Common myeloid progenitor, CD34-positive (primary cell): ENCODE measurements at places on chromosomes 1 and 21.
A peak's percentile ranks its signal among the peaks of the same experiment; 100 is the strongest.

- DNase-seq, result peak; percentile 81
These were observed 62.6 kb upstream of the ACOT11 start for GRCh38 chr1:54485416-54485815.

DNA sequence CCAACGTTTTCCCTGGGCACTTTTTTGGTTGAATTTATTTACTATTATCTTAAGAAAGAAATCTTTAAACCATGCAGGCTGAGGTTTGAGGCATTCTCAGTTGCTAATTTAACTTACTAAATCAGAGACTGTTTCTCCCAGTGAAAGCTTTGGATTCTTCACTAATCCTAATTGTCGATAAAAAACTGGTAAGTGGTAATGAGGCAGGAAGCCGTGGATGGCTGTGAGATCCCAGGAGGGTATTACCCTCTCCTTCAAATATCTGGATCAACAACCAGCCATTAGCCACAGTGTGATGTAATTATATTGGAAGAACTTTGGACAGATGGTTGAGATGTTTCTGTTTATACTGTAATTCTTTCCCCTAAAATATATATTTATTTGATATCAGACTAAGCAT is 485.0 kb downstream of the DISC1 start:
- no peak for DNase-seq

GRCh38 chr1:180181048-180181447 is 26.4 kb downstream of the QSOX1 start:
- DNase-seq, result peak; percentile 41

GRCh38 chr1:238186887-238187574 is 296.3 kb upstream of the ZP4 start:
- no peak for DNase-seq

- DNase-seq, result no peak
These were observed 290.4 kb downstream of the OLFM3 start for GRCh38 chr1:101706366-101706765.

DNA sequence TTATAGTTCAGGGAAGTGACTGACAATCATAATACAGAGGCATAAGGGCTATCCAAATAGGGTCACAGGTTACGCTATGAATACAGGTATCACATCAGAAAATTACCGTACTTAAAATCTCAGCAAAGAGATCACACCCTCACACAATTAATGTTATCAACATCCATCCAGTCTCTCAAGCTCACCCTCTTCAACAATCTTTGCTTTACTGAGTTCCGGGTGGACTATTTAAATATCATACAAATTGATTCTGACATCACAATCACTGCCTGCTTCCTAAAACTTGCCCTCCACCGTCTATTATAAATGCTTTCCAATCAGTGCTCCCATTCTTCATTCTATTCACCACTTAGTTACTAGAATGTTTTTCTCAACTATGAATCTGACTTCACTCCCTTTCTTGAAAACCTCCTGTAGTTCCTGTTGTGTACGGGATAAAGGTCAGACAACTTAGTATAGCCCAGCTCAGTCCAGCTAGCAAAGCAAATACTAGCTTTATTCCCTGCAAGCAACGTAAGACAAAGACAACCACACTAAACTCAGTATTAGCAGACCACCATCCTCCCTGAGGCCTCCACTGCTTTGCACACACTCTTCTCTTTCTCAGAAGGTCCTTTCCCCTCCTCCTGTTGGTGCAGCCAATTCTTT is 398.7 kb downstream of the SMYD3 start:
- no peak for DNase-seq

DNA sequence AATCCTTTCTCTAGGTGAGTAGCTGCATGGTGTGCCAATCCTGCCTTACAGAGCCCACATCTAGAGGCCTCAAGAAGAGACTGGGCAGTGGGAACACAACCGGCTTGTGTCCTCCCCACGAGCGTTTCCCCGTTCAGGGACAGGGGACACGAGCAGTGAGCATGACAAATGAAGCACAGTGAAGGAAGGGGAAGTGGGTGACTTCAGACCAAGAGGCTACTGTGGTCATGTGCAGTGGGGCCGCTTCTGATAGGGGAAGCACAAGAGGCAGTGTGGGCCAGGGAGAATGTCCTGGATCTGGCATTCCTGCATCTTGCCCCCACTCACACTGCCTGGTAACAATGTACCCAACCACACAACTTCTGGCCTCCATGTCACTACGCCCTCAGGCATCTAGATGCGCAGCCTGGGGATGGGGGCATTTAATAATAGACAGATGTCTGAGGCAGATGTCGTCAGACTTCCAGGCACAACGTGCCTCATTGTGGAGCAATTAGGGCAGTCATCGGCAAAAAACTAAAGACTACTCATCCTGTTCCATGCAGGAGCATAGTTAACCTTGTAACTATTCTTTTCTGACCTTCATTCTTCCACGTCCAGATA is 155.6 kb upstream of the NBPF11 start:
- DNase-seq, result peak; percentile 42

DNA sequence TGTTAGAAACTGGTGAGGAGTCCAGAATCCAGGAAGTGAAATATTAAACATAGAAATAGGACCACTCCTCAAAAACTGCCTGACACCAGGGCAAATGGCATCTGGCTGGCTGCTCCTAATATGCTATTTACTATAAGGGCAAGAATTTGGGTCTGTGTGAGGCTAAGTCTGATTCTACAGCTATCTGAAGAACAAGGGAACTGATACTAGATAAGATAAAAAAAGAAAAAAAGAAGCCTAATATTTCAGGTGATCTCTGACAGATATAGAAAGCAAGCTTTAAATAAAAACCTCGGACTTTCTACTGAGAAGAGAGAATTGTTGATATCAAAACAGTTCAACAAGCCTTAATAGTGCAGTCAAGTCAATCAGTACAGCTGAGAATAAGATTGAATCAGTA is 42.1 kb upstream of the VAV3 start:
- no peak for DNase-seq

- no peak for DNase-seq
These were observed 22.0 kb downstream of the PHGDH start for GRCh38 chr1:119733754-119734153.

GRCh38 chr1:200198236-200198635 is 170.7 kb downstream of the NR5A2 start:
- DNase-seq, result no peak

GRCh38 chr1:18237371-18237770 is 129.8 kb downstream of the IGSF21 start:
- DNase-seq, result no peak
